ENCODE measurements at places on chromosomes 16 and 17. TPM values are rescaled to one million over a fixed set of nuclear protein-coding genes. Genes with fewer than 3 reads are reported as not detected.

Gene SOX15
- total RNA-seq: 0.86 TPM

DNA sequence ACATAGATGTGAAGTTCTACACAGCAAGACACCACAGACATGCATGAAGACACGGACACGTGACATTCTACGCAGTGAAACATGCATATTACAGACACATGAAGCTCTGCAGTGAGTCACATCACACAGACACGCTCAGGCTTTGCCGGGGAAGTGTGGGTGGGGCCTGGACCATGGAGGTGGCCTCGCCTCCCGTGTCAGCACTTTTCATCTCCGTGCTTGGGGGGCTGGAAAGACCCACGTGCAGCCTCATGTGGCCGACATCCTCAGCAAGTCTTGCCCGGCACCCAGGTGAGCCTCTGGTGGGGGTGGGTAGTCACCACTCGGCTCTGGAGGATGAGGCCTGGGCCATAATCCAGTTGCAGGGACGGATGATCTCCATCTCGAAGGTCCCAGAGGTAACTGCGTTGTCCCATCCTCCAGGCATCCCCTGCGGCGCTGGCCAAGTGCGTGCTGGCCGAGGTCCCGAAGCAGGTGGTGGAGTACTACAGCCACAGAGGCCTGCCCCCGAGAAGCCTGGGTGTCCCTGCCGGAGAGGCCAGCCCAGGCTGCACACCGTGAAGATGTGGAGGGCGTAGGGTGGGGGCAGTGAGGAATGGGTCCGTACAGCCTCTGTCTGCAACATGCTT, 17.3 kb upstream of the DPEP1 start:
- no peak overlapping the region for H3K4me3 ChIP-seq
- no peak overlapping the region for H3K27ac ChIP-seq
- peaks cover 12% of the 10 kb centered on the region for H3K4me1 ChIP-seq
- no peaks in the 10 kb centered on the region for H3K27me3 ChIP-seq

DNA sequence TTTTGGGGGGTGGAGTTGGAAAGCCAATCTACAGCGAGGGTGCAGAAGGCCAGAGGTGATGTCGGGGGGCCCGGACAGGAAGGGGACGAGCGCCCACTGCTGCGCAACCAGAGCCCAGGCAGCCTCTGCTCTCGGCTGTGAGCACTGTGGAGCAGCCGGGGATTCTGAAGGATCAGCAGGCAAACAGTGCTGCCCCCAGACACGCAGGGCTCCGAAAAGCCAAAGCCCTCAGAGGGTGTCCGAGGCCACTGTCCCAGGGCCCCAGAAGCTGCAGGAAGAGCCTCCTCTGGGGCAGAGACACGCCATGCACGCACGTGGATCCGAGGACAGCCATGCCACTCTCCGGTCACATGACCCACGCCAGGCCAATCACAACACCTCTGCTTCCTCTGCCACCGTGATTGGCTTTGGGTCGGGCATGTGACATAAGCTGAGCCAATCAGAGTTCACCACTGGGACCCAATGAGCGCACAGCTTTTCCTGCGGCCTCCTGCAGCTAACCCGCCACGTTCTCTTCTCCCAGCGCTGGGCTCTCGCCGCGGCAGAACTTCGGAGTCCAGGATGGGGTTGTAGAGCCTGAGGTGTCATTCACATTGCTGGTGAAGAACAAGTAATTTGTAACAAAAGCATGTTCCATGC, 40.7 kb downstream of the ACTG1 start:
- no peaks in the 10 kb centered on the region for H3K4me1 ChIP-seq
- H3K27me3 ChIP-seq: no peaks in the 10 kb centered on the region
- H3K27ac ChIP-seq: no peak overlapping the region
- DNase-seq: no peak

Gene ASPA
- 0.34 TPM for total RNA-seq

DNA sequence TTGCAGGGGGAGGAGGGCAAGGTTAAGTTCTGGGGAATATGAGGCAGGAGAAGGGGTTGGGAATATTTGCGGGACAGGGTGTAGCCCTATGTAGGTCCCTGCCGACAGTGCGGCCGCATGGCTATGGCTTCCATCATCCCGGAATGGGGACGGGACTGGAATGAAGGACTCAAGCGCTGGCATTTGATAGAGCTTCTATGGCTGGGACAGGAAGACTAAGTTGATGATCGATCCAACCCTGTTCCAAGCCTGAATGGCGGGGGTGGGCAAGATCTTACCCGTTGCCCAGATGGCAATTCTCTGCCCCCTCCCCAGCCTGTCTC, 47.1 kb downstream of the SRCIN1 start:
- H3K4me3 ChIP-seq: peak overlapping the region; percentile 94
- H3K4me1 ChIP-seq: peaks cover 29% of the 10 kb centered on the region
- no peak for DNase-seq
- peaks cover 57% of the 10 kb centered on the region for H3K27me3 ChIP-seq
- H3K27ac ChIP-seq: peak overlapping the region; percentile 39
- H3K36me3 ChIP-seq: no peaks in the 10 kb centered on the region

GRCh38 chr16:86558355-86559193, 3.5 kb upstream of the MTHFSD start:
- H3K27ac ChIP-seq: no peak overlapping the region
- H3K27me3 ChIP-seq: peaks cover 12% of the 10 kb centered on the region
- H3K4me1 ChIP-seq: peaks cover 22% of the 10 kb centered on the region

DNA sequence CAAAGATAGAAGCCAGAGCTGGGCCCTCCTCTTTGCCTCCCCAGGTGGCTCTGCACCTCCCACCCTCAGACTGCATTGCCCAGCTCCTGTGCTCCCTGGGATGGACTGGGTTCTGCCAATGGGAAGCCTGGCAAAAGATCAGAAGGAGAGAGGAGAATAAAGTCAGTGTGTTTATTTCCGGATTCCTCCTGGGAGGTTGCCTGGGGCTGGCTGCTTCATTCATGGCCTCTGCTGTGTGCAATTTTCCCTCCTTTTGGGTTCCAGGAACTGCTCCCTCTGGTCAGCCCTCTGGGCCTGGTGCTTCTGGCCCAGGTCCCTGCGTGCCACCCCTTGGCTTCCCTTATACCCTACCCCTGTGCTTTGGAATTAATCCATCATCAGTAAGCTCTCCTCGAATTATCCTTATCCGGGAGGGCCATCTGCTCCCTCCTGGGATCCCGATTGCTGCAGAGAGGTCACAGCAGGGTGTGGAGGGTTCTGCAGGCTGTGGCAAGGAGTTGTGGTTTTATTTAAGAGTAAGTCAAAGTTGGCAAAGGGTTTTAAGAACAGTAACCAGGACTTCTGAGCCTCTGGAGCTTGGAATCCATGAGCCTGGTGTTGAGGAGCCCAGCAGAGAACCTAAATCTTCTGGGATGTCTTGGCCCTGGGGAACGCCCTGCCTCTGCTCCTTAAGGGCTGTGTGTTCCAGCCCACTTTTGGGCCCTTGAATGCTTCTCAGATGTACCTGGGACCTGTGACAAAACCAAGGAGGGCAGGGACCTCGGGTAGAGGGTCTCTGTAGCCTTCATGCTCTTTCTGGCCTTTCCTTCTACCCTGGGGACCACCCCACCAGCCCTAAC, 8.2 kb upstream of the MMP2 start:
- H3K27ac ChIP-seq: peak overlapping the region; percentile 71
- H3K4me3 ChIP-seq: peak overlapping the region; percentile 53
- H3K36me3 ChIP-seq: no peaks in the 10 kb centered on the region
- peaks cover 21% of the 10 kb centered on the region for H3K4me1 ChIP-seq
- no peak for DNase-seq

Gene EVPL
- total RNA-seq: 0.19 TPM

GRCh38 chr16:80028581-80029380, 428.2 kb upstream of the MAF start:
- peaks cover 14% of the 10 kb centered on the region for H3K27me3 ChIP-seq
- H3K36me3 ChIP-seq: peaks cover 1% of the 10 kb centered on the region
- peaks cover 11% of the 10 kb centered on the region for H3K4me1 ChIP-seq
- H3K27ac ChIP-seq: no peak overlapping the region
- DNase-seq: no peak

Gene CTRB1
- not detected for total RNA-seq

GRCh38 chr17:67995570-67996263, 552 bp downstream of the C17orf58 start:
- peaks cover 24% of the 10 kb centered on the region for H3K27me3 ChIP-seq
- H3K4me1 ChIP-seq: peaks cover 35% of the 10 kb centered on the region
- peak overlapping the region; percentile 82 for H3K27ac ChIP-seq
- peak overlapping the region; percentile 97 for H3K4me3 ChIP-seq
- peaks cover 13% of the 10 kb centered on the region for H3K36me3 ChIP-seq

Gene ACAP1
- total RNA-seq: 708 TPM

- peak; percentile 92 for DNase-seq
- peaks cover 5% of the 10 kb centered on the region for H3K36me3 ChIP-seq
- H3K4me1 ChIP-seq: peaks cover 75% of the 10 kb centered on the region
- H3K27me3 ChIP-seq: no peaks in the 10 kb centered on the region
Observed at GRCh38 chr17:35242158-35242804, 591 bp upstream of the SLFN5 start.

Gene ITGAX
- 146 TPM for total RNA-seq

DNA sequence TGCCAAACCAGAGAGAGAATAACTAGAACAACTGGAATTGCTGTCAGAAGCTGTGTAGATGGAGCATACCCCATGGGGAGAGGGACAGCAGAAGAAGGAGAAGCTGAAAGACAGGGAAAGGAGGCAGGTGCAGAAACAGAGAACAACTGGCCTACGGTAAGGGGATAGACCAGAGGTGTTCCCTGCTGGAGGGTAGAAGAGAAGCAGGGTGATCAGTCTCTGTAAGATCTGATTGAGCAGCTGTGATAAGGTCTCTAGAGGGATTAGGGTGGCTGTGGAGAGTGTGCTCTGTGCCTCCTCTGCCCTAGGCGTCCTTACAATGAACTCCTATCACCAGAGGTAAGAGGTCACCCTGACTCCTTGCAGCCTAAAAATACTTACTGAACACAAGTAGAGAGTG, 30.4 kb upstream of the HS3ST3B1 start:
- H3K4me3 ChIP-seq: no peak overlapping the region
- H3K27me3 ChIP-seq: no peaks in the 10 kb centered on the region
- DNase-seq: no peak
- no peaks in the 10 kb centered on the region for H3K4me1 ChIP-seq

- H3K4me1 ChIP-seq: no peaks in the 10 kb centered on the region
- no peak overlapping the region for H3K27ac ChIP-seq
- DNase-seq: no peak
- no peak overlapping the region for H3K4me3 ChIP-seq
- no peaks in the 10 kb centered on the region for H3K36me3 ChIP-seq
Observed at GRCh38 chr17:20825539-20825938, 217.3 kb downstream of the USP22 start.

DNA sequence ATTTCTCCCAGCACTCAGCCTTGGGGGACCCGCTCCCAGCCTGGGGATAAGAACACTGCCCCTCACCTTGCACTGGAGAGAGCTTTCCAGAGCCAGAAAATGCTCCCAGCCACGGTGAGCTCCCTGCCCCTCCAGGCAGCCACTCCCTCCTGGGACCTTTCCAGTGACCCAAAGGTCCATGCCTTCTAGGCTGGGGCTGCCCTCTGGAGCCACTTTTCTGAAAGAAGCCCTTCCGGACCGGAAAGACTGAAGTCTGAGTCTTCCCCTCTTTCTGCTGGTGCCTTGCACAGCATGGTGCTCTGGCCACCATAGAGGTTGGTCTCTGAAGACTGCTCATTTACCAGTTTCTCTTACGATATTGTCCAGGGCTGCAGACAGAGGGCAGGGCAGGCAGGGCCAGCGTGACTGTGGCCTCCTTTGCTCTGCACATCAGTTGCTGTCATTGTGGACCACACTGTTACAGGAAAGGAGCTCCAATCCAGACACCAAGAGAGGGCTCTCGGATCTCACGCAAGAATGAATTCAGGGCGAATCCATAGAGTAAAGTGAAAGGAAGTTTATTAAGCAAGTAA, 7.1 kb upstream of the ABCC12 start:
- H3K36me3 ChIP-seq: peaks cover 3% of the 10 kb centered on the region
- H3K27me3 ChIP-seq: peaks cover 37% of the 10 kb centered on the region
- no peak overlapping the region for H3K27ac ChIP-seq
- H3K4me1 ChIP-seq: peaks cover 27% of the 10 kb centered on the region
- no peak overlapping the region for H3K4me3 ChIP-seq

Gene ATP2C2
- 0.07 TPM for total RNA-seq

GRCh38 chr17:77089124-77089490, 51.7 kb upstream of the SEC14L1 start:
- peaks cover 15% of the 10 kb centered on the region for H3K36me3 ChIP-seq
- peaks cover 83% of the 10 kb centered on the region for H3K4me1 ChIP-seq
- H3K4me3 ChIP-seq: peak overlapping the region; percentile 84
- DNase-seq: no peak
- peaks cover 7% of the 10 kb centered on the region for H3K27me3 ChIP-seq
